ENCODE measurements at places on chromosomes 1 and 21.

DNA sequence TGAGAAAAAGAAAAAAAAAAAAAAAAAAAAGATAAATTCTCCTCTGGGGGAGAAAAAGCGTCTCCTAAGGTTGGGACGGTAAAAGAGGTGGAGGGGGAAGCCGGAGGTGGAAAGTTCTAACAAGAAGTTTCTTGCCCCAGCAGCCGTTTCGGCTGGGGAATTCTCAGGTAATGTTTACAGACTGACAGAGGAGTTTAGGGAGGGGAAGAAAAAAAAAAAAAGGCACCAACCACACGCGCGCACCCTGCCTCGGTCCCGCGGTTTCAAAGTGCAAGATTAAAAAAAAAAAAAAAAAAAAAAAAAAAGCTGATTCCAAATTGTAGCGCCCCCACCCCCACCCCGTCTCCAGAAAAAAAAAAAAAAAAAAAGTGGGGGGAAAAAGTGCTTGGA is 504 bp downstream of the DHRS3 start:
- DNase-seq: no peak

- DNase-seq: no peak
These were observed 90.3 kb downstream of the LYST start for GRCh38 chr1:235776396-235776795.

GRCh38 chr21:25895565-25896205 is 160.9 kb downstream of the GABPA start:
- peak; percentile 44 for DNase-seq

- DNase-seq: no peak
These were observed 88.8 kb downstream of the CDC14A start for GRCh38 chr1:100441146-100441545.

DNA sequence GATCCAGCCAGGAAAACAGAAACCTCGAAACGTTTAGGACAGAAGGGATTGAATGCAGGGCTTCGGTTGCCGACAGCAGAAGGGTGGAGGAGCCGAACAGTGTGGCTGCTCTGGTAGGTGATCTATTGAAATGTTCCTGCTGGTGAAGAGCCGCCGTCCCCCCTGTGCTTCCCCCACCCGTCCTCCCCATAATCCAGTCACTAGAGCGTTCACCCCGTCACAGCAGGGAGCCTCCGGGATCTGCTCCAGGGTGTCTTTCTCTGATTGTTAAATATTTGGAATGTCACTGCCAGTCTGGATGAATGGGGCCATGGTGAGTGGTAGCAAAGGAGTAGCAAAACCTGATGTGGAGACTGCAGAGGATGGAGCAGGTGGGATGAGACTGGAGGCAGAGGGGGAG is 255.1 kb upstream of the CSF3R start:
- DNase-seq: peak; percentile 50

- no peak for DNase-seq
These were observed 127.9 kb downstream of the DNM3 start for GRCh38 chr1:171969226-171969625.

GRCh38 chr1:117757668-117758067 is 151.8 kb downstream of the TENT5C start:
- DNase-seq: no peak

GRCh38 chr1:2948001-2948750 is 73.1 kb upstream of the ACTRT2 start:
- DNase-seq: no peak

GRCh38 chr1:180309338-180309737 is 79.3 kb downstream of the LHX4 start:
- no peak for DNase-seq

- DNase-seq: peak; percentile 41
These were observed 9.5 kb upstream of the TMEM39B start for GRCh38 chr1:32063261-32063681.

DNA sequence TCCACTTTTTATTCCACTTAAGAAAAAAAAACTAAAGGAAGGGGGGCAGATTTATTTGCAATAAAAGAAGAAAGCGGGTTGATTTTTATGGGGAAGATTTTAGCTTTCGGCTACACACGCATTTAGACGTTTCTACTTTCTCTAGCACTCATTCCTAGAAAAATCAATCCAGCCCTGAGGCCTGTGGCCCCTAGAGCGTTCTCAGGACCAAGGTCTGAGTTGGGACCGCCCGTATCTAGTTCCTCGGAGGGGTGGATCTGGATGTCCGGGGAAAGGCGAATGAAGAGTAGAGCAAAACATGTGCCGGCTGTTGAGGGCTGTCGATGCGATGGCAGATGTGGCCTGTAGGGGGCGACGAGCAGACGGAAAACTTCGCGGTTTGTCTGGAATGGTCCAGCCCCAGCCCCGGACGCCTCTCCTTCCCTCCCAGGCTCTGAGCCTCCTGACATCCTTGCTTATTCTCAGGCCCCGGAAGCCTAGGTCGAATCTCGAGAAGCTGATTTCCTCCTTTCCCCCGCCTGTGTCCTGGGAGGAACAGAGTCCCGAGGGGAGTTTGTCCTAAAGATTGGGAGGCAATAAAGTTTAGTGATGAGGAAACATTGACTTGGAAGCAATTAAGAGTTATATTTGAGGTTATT is 5.2 kb downstream of the FOXD3 start:
- peak; percentile 49 for DNase-seq

- no peak for DNase-seq
These were observed 176.8 kb downstream of the LMO4 start for GRCh38 chr1:87505391-87505983.

DNA sequence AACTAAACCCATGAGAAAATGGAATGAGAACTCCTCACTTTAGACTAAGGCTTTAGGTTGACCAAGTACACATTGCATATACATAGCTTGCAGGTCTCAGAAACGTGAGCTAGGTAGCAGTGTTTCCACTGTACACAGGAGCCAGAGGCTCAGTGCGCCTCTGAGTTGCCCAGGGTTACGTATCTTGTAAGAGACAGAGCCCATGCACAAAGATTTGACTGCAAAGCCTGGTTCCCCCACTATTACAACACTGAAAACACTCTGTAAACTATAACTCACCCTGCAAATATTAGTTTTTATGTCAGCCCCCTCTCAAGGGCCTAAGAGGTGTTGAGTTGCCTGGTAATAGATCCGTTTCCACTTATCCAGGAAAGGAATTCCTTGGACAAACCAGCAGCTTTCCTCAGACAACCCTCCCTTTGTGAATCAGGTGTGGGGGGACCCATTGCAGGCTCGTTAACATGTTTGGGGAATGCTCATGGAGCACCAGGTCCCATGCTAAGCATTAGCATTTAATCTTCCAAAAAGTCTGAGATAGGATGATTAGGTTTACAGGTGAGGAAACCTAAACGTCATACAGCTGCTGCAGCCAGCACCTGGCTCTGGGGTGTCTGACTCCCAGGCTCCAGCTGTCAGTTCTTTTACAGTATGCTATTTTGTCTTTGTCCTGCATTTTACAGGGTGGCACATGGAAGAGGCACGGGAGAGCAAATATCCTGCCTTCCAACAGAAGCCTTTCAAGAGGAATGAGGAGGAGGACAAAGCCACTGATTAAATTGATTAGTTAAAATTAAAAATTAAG is 25.7 kb downstream of the TENT5C start:
- DNase-seq: peak; percentile 27

GRCh38 chr1:3275471-3276340 is 178.8 kb upstream of the ARHGEF16 start:
- no peak for DNase-seq

GRCh38 chr1:11676386-11677103 is 4.4 kb downstream of the MAD2L2 start:
- DNase-seq: no peak

Measured in NCI-H2081 (cell line).